Effector memory CD8-positive, alpha-beta T cell (primary cell): ENCODE measurements at places on chromosomes 2 and 18.

GRCh38 chr2:8819194-8819593 is 18.2 kb downstream of the KIDINS220 start:
- no peak for DNase-seq

DNA sequence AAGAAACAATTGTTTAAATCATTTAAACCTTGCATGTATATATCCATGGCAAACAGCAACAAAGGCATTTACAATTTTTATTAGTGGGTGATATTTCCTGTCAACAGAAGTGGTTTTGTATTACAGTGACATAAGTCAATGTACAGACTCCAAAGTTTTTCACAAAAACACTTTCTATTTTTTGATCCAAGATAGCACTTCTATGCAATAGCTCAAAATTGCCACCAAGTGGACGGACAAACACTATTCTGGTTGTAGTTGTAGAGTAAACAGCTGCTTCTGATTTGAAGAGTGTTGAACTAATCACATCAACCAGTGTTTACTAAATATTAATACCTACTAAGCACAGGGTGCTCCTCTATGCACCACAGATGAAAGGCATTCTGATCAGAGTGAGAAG is 421.4 kb downstream of the NCKAP5 start:
- DNase-seq = no peak

DNA sequence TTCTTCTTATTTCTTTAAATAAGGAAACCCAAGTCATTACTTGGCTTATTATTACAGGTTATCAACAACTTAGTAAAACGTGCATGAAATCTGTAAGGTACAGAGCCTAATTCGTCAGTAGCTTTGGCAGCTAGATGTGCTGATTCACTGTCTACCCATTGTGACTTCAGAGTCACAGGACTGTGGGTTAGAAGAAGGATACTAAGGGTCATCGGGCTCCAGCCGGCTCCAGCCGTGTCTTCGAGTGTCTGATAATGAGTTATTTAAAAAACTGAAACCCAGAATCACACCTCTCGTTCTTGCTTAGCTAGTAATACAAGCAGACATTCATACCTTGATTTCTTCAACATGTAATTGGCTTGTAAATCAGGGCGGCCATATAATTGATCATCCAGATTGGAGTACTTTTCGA is 170.5 kb downstream of the FMNL2 start:
- DNase-seq = no peak

DNA sequence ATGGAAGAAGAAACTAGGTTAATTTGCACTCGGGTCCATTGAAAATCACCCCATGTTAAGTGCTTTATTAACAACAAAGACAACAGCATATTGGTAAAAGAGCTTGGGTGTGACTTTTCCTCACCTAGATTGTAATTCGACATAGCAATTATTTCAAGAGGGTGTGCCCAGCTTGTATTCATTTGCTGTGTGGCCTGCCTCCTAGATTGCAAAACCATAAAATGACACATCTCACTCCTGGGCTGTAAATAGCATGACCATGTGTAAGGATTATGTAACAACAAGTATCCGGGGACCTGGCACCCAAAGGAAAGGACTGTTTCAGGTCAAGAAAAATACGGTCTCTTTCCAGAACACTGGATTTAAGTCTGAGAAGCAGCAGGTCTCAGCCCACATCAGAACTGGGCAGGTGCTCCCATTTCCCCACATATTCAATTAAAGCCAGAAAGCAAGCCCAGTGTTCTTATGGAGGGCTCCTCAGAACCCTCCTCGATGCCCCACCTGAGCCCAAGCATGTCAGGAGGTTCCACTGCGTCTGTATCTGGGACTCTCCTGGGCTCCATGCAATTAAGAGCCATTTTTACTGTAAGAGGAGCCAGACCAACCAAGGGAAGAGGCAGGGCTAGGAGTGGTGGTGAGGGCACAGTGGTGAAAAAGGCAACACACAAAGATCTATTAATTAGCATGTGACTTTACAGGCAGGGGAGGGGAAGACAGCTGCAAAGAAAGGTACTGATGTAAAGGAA is 39.2 kb downstream of the MREG start:
- DNase-seq = no peak

DNA sequence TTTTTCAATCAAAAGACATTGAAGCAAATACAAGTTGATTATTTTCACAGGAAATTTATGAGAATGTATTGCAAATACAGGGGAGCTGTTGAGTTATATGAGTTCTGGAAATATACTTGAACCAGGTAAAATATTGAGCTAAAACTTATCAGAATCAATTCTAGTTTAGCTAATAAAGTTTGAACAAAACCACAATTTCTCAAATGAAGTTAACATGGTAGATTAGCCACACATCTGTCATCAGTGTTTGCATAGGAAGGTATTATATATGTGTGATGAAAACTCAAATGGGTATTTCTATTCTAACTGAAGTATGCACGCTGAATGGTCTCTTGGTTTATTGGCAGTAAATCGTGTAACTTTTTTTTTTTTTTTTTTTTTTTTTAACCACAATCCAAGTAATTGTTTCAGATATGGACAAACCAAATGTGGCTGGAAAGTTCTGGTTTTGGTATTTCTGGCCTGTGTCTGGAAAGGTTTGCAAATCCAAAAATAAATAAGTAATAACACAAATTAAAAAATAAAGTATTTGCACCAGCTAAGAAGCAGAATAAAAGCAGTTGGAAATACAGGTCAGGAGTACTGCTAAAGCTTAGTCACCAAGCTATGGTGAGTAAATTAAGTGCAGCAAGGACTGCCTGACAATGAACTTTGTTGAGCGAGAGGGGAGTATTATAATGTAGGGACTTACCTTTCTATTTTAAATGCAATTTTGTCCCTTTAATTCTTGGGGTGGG is 479.1 kb upstream of the FANCL start:
- DNase-seq = no peak

DNA sequence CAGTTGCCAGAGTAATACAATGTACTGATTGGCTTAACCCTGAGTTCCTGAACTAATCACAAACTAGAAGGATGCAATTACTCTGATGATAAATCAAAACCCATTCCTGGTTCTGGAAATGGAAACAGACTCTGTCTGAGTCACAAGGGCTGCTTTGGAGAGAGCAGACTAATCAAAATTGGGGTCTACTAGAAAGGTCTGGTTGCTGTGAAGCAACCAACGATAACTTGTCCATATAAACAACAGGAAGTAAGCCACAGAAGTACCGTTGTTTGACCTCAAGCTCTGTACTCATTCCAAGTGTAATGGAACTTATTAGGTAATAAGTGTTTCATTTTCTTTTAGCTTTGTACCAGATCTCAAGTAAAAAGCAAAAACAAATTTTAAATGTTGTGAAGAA is 49.7 kb downstream of the RASGRP3 start:
- no peak for DNase-seq

GRCh38 chr2:3604207-3604877 is 9.4 kb downstream of the COLEC11 start:
- no peak for DNase-seq

GRCh38 chr2:147081831-147082230 is 763.0 kb upstream of the ACVR2A start:
- DNase-seq = no peak

GRCh38 chr2:43766006-43766405 is 7.8 kb upstream of the DYNC2LI1 start:
- no peak for DNase-seq

DNA sequence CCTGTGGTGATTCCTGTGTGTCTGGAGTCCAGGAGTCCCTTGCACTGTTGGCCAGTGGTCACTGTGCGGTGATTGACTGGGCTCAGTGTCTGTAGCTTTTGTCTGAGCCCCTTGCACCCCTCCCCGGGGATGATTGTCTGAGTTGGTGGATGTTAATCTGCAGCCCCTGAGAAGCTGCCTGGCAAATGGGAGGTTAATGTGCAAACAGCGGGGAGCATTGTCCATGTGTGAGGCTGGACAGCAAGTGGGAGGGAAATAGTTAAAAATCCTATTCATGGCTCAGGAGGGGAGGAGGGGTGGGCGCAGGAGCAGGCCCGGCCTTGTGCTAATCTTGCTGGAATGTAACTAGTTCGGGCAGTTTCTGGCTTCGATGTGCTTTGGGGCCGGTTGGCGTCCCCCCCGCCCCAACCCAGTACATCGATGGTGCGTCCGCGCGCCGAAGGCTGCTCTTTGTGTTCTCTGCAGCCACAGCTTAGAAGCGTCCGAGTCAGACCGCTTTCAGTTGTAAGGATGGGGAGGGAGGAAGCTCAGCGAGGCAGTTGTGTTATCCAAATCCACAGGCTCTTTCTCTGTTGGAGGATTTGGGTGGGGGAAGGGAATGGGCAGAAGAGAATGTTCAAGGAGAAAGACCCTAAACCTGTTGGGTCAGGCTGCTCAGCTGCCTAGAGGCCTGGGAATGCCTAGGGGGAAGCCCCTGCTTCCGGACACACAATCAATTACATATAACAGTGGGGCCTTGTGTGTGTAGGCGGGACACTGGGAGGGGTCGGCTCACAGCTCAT is 71.8 kb downstream of the TGOLN2 start:
- no peak for DNase-seq

GRCh38 chr2:46311651-46312223 is 14.5 kb downstream of the EPAS1 start:
- no peak for DNase-seq

DNA sequence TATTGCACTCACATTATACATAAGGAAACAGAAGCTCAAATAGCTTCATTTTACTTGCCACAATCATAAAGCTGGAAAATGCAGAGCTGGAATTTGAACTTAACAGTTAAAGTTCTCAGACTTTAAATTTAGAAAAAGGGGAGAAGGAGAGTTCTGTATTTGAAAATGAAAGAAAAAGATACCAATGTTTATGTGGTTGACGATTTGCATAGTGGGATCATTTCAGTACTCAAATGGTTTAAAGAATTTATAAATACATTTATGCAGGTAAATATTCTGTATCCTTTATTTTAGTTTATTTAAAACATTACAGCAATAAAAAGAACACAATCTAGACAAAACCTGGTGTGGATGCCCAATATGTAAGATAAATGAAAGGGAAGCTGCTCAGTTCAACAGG is 25.5 kb upstream of the STAT4 start:
- no peak for DNase-seq
